Brain (organoid and tissue), 16 donors: ENCODE measurements at places on chromosomes 11 and 22. TPM values are rescaled to one million over a fixed set of nuclear protein-coding genes. Genes with fewer than 3 reads are reported as not detected.

Gene OR51B4
- polyA plus RNA-seq: not detected

Gene APLNR
- 47.9 TPM for polyA plus RNA-seq

Gene H19
- polyA plus RNA-seq: 11.2 TPM

Gene SMIM35
- polyA plus RNA-seq: 1.1 TPM

Gene SERHL2
- polyA plus RNA-seq: 2.0 TPM

Gene CBLIF
- not detected for polyA plus RNA-seq

Gene FXYD6
- polyA plus RNA-seq: 516 TPM

Gene YPEL4
- polyA plus RNA-seq: 25.0 TPM

Gene NPAS4
- polyA plus RNA-seq: not detected

Gene ZNRF3
- polyA plus RNA-seq: 10.9 TPM

Gene USH1C
- 20.5 TPM for polyA plus RNA-seq

Gene LIF
- 0.22 TPM for polyA plus RNA-seq

Gene TRIM49D1
- polyA plus RNA-seq: not detected

Gene OR11H1
- polyA plus RNA-seq: not detected

Gene PKNOX2
- 6.4 TPM for polyA plus RNA-seq

Gene OR52D1
- not detected for polyA plus RNA-seq

Gene DNAJB13
- polyA plus RNA-seq: 0.36 TPM

Gene TRMT2A
- 31.3 TPM for polyA plus RNA-seq

Gene ADM
- 7.8 TPM for polyA plus RNA-seq

Gene TMEM86A
- 2.6 TPM for polyA plus RNA-seq

Gene SSRP1
- 226 TPM for polyA plus RNA-seq

Gene RIC3
- 4.9 TPM for polyA plus RNA-seq

Gene IGSF9B
- polyA plus RNA-seq: 16.4 TPM

Gene SYT12
- 5.1 TPM for polyA plus RNA-seq

Gene SLC16A8
- polyA plus RNA-seq: 1.2 TPM

Gene MPPED1
- 12.8 TPM for polyA plus RNA-seq

Gene GNG3
- polyA plus RNA-seq: 523 TPM

Gene DEFB131B
- not detected for polyA plus RNA-seq

Gene CEND1
- 105 TPM for polyA plus RNA-seq

Gene KRTAP5-2
- polyA plus RNA-seq: not detected

Gene POLR3H
- polyA plus RNA-seq: 39.3 TPM

Gene UPK3A
- polyA plus RNA-seq: 13.6 TPM

Gene TRIM3
- polyA plus RNA-seq: 16.5 TPM

Gene DBX1
- polyA plus RNA-seq: not detected

Gene BCO2
- 0.80 TPM for polyA plus RNA-seq

Gene RAB38
- polyA plus RNA-seq: 0.39 TPM

Gene ARHGAP32
- polyA plus RNA-seq: 18.5 TPM

Gene LSP1
- polyA plus RNA-seq: 3.7 TPM

Gene ABCG4
- 2.2 TPM for polyA plus RNA-seq

Gene SLC22A8
- polyA plus RNA-seq: 1.7 TPM

Gene TCN2
- 39.2 TPM for polyA plus RNA-seq

Gene TSSK2
- not detected for polyA plus RNA-seq

Gene DGAT2
- polyA plus RNA-seq: 21.5 TPM

Gene MS4A6E
- polyA plus RNA-seq: not detected

Gene P4HA3
- polyA plus RNA-seq: 2.1 TPM

Gene CNTF
- polyA plus RNA-seq: 1.1 TPM

Gene RBMXL2
- polyA plus RNA-seq: not detected

Gene TRPM5
- polyA plus RNA-seq: 0.76 TPM

Gene ZNHIT2
- 14.0 TPM for polyA plus RNA-seq

Gene DENND6B
- 19.3 TPM for polyA plus RNA-seq

Gene CCDC188
- polyA plus RNA-seq: 1.6 TPM

Gene SCUBE1
- 0.29 TPM for polyA plus RNA-seq

Gene IGF2
- 11.4 TPM for polyA plus RNA-seq
